ENCODE measurements at places on chromosomes 4 and X.

DNA sequence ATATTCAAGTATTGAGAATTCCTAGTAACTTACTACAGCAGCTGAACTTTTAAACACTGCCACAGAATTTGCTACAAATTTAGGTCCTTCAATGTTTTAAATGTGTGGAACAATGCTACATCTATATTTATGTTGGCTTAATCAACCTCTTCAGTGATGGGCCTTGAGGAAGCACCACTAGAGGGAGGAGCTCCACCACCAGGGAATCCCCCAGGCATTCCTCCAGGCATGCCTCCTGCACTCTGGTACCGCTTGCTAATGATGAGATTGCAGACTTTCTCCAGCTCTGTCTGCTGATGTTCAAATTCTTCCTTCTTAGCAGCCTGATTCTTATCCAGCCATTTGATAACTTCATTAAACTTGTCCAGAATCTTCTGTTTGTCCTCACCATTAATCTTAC lies 190.8 kb downstream of the HTR2C start:
- no peak for DNase-seq
- no peaks in the 10 kb centered on the region for H3K36me3 ChIP-seq
- H3K4me1 ChIP-seq, result no peaks in the 10 kb centered on the region

DNA sequence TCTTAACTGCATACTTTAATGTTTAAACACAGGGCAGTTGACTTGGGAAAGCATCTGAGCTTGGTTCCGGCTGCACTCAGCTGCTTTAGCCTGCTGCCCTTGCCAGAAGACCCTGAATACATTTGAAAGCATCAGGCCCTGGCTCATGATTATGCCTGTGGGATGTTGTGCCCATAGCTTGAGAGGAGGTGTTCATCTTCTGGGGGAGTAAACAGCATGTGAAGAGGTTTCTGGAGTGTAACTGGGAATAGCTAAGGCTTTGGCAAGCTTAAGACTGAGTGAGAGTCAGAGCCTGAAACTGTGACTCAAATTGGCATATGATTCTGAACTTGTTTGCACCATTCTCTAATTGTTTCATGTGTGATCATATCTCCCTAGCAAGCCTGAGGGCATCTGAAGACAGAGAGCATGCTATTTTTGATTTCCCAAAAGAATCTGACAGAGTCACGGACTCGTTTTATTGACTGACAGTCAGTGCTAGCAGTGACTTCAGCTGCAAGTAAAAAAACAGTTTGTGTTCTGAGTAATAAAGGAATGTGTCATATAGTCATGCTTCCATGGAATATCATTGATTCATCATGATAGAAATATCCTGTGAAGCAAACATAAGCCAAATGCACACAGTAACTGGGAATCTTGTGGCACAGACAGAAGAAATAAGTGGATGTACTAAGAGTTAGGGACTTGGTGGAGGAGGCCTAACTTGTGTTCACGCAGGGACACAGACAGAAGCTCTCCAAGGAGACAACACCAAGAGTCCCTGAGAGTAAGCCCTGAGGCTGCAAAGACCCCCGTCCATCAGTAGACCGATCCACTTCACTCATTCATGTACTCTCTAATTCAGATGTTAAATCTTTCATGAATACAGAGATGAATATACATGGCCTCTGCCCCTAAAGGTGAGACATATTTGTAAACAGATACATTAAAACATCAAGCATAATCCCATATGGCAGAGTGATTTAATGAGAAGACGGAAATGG lies 100.7 kb downstream of the SYNPO2 start:
- H3K27me3 ChIP-seq, result no peaks in the 10 kb centered on the region
- H3K36me3 ChIP-seq, result no peaks in the 10 kb centered on the region
- H3K4me3 ChIP-seq, result no peak overlapping the region
- H3K4me1 ChIP-seq, result peaks cover 8% of the 10 kb centered on the region

DNA sequence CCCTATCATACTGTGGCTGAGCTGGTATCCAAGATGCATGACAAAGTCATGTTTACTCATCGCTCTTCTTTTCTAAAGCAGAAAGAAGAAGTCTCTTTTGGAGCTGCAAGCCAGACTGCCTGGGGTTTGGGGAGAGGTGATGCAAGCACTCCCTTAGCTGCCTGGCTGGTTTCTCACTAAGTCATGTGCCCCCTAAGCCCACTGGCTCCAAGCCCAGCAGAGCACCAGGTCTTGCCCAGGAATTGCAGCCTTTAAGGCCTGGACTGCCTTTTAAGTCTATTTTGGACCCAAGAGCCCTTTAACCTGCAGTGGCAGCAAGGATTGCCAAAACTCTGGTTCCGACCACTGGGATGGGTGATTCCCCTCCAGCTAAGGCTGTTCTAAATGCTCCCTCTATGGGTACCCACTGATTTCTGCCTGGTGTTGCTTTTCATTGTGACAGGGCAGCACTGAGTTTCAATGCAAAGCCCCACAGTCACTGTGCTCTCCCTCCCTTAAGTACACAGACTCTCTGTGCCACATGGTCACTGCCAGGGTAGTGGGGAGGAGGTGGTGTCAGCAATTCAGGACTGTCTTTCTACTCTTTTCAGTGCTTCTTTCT lies 548.6 kb downstream of the TLL1 start:
- no peak overlapping the region for H3K27ac ChIP-seq
- no peaks in the 10 kb centered on the region for H3K4me1 ChIP-seq
- no peak overlapping the region for H3K4me3 ChIP-seq
- H3K36me3 ChIP-seq, result peaks cover 2% of the 10 kb centered on the region
- DNase-seq, result no peak

DNA sequence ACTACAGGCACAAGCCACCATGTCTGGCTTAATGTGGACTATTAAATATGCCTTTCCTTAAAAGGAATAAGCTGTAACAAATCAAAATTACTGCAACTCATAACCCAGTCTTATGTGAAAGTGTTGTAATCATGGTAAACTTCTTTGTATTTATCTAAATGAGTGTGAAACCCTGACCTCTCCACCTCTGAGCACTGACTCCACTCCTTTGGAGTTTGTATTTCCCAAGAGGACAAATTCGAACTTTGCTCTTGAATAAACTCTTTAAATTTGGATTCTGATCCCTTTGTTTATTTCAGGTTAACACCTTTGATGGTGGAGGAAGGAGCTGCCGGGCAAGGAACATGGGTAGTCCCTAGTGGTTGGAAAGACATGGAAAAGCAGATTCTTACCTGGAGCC lies 48.3 kb upstream of the FAM9A start:
- no peaks in the 10 kb centered on the region for H3K36me3 ChIP-seq
- no peak overlapping the region for H3K27ac ChIP-seq
- no peak overlapping the region for H3K4me3 ChIP-seq
- no peaks in the 10 kb centered on the region for H3K27me3 ChIP-seq

DNA sequence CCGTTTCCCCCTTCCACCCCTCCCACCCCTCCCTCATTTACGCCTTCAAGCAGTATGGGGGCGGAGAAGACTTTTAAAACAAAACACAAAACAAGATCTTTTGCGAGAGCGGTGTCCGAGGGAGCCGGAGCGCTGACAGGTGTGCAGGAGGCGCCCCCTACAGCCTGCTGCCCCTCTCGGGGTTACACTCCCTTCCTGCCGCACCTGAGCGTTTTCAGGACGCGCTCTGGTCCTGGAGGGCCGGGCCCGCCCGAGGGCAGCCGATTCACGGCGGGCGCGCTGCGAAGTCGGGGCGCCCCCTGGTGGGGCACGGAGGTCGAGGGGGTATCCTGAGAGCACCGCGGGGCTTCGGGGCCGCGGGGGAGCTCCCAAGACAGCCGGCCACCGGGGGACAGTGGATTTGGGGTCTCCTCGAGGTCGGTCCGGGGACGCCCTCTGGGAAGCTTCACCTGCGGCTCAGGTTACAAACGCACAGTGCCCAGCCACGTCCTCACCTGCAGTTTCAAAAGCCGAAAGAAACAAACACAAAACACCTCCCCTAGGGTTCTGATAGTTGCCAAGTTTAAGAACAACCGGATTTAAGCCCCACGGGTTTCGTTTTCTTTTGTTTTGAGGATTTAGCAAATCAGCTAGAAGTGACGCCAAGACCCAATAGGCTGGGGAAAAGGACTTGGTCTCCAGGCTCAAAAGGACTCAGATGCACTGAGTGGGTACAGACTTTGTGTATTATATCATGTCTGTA lies 8.0 kb upstream of the NEUROG2 start:
- peak; percentile 83 for DNase-seq
- H3K27me3 ChIP-seq, result peaks cover 81% of the 10 kb centered on the region
- peaks cover 5% of the 10 kb centered on the region for H3K4me1 ChIP-seq
- peak overlapping the region; percentile 73 for H3K4me3 ChIP-seq
- H3K27ac ChIP-seq, result no peak overlapping the region
- H3K36me3 ChIP-seq, result no peaks in the 10 kb centered on the region

DNA sequence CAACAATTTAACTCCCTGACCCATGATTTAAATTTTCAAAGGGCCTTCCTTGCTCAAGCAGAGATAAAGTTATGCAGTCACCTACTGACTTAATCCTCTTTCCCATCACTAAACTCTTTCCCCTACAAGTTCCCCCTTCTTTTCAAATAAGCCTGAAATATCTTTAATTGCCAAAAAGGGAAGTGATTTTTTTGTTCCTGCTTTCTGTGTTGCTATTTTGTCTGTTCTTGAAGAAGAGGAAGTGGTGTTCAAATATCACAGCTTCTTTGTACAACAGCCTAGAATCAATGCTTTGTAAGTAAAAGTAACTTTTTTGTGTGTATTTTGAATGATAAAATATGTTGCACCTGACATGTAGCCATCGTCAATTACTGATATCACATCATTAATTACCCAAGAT lies 595.9 kb downstream of the CENPC start:
- no peak for DNase-seq
- H3K4me1 ChIP-seq, result peaks cover 20% of the 10 kb centered on the region
- H3K27ac ChIP-seq, result peak overlapping the region; percentile 22

DNA sequence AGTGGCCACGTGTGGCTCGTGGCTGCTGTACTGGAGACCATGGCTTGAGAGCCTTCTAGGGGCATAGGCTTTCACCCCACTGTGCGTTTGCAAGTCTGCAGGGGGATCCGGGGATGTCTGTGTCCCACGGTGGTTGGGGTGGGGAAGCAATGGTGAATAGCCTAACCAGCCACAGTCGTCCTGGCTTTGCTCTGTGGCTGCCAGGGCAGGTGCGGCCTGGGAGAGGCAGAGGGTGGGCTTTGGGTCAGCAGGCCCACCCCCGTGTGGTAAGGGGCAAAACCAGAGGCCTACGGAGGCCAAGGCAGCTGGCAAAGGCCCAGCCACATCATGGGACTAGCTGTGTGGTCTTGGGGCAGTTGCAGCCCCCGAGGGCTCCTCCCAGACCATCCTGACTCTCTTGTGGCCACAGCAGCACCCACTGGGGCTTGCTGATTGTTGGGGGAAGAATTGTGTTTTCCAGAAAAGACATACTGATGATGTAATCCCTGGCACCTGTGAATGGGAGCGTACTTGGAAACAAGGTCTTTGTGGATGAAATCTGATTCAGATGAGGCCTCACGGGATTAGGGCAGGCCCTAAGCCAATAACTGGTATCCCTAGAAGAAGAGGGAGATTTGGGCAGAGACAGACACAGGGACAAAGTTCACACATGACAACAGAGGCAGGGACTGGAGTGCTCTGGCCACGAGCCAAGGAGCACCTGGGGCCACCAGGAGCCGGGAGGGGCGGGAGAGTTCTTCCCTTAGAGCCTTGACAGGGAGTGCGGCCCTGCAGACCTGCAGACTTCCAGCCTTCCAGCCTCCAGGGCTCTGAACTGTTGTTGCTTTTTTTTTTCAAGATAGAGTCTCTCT lies 2.9 kb downstream of the CPZ start:
- no peak for DNase-seq
- peaks cover 21% of the 10 kb centered on the region for H3K4me1 ChIP-seq
- no peaks in the 10 kb centered on the region for H3K36me3 ChIP-seq
- H3K27me3 ChIP-seq, result peaks cover 15% of the 10 kb centered on the region
- H3K4me3 ChIP-seq, result no peak overlapping the region
- no peak overlapping the region for H3K27ac ChIP-seq

DNA sequence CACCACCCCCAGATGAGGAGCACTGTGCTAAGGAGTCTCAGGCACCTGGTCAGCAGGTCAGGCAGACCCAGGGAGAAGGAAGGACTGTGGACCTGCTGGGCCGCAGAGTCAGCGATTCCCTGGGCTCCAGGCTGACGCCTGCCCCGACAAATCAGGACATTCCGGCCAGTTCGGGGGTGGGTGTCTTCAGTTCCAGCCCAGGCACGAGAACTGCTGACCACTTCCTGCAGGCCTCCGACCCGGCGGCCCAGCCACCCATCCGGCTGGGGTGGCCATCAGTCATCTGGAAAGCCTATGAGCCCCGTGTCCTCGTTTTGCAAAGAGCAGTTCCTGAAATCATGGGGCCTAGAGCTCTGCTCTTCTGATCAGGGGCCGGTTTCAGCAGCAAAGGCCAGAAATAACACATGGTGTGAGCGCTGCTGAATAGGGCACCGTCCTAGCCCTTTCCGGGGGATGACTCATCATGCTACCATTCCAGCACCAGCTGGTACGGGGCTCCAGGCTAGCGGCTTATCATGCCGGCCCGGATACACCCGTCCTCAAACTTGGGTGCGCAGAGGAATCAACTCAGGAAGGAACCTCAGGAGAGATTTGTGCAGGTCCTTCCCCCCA lies 7.8 kb upstream of the SH3TC1 start:
- no peak overlapping the region for H3K27ac ChIP-seq
- no peaks in the 10 kb centered on the region for H3K36me3 ChIP-seq
- DNase-seq, result no peak
- H3K27me3 ChIP-seq, result no peaks in the 10 kb centered on the region
- peaks cover 22% of the 10 kb centered on the region for H3K4me1 ChIP-seq

DNA sequence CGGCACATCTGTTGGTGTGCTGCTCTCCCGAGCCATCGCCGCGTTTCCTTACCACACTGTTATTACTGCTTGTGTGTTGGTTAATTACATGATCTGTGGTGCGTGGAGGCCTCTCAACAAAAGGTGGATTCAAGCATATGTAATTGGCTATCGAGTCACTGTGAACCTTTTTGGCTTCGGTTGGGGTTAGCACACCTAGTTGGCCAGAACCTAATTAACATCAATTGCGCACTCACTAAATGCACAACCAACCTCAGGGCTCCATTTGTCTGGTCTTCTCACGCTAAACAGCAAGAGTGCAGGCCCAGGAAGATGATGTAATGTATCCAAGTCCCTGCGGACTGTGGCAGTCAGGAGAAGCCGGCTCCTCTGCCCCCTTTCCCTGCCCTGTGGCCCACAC lies 17.4 kb downstream of the ENPP6 start:
- no peaks in the 10 kb centered on the region for H3K36me3 ChIP-seq
- no peak overlapping the region for H3K4me3 ChIP-seq
- H3K27ac ChIP-seq, result no peak overlapping the region

- H3K36me3 ChIP-seq, result no peaks in the 10 kb centered on the region
- H3K4me3 ChIP-seq, result no peak overlapping the region
- DNase-seq, result no peak
- H3K27me3 ChIP-seq, result no peaks in the 10 kb centered on the region
- H3K4me1 ChIP-seq, result peaks cover 12% of the 10 kb centered on the region
Measured at GRCh38 chrX:132592880-132593279, 104.0 kb upstream of the MBNL3 start.

GRCh38 chrX:63506320-63506719 lies 155.2 kb upstream of the SPIN4 start:
- H3K27ac ChIP-seq, result no peak overlapping the region
- H3K4me3 ChIP-seq, result no peak overlapping the region
- DNase-seq, result no peak
- peaks cover 10% of the 10 kb centered on the region for H3K4me1 ChIP-seq

- H3K27ac ChIP-seq, result no peak overlapping the region
- no peak for DNase-seq
- no peak overlapping the region for H3K4me3 ChIP-seq
Measured at GRCh38 chr4:81431971-81432370, 39.7 kb downstream of the RASGEF1B start.

All from mesothelial cell of epicardium (in vitro differentiated cells).